ENCODE measurements at places on chromosomes 4 and X.

- no peak for DNase-seq
These were observed 2521.4 kb downstream of the ARAP2 start for GRCh38 chr4:33722800-33723516.

GRCh38 chr4:53775381-53775780 is 184.1 kb upstream of the LNX1 start:
- DNase-seq: no peak

DNA sequence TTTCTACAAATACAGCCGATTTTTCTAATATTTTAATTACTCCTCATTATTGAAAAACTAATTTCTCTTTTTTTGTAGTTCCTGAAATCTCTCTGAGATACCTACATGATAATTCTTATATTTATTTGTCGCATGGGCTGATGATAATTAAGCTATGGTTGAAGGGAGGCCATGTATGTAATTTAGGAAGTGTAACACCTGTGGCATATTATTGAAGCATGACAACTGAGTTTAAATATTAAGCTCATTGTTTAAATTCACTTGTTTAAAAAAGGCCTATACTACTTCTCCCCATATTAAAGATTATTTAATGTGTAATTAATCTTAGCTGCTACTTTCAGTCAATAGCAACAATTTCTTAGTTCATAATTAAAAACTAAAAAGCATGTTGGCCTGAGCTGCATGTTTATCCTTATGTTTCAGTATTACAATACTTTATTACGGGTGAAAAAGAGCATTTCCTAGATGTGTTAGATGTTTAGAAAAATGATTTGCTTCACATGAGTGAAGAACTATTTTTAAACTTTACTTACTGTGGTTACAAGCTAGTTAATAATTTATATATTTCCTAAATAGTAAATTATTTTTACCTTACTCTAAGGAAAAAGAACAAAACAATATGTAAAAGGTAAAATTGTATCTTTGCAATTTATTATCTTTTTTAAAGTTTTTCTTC is 122.4 kb downstream of the RAP1GDS1 start:
- no peak for DNase-seq

GRCh38 chr4:38566806-38567398 is 97.1 kb upstream of the KLF3 start:
- DNase-seq: no peak

GRCh38 chrX:48890934-48891401 is 6.6 kb downstream of the TIMM17B start:
- DNase-seq: no peak

GRCh38 chr4:145944886-145945285 is 6.3 kb upstream of the ZNF827 start:
- no peak for DNase-seq

All from activated T-helper 1 cell treated with anti-CD3 and anti-CD28 coated beads, Interleukin-2, amount 50 U/mL, for 16 hours (primary cell).